ENCODE measurements at places on chromosomes 7 and 10.

DNA sequence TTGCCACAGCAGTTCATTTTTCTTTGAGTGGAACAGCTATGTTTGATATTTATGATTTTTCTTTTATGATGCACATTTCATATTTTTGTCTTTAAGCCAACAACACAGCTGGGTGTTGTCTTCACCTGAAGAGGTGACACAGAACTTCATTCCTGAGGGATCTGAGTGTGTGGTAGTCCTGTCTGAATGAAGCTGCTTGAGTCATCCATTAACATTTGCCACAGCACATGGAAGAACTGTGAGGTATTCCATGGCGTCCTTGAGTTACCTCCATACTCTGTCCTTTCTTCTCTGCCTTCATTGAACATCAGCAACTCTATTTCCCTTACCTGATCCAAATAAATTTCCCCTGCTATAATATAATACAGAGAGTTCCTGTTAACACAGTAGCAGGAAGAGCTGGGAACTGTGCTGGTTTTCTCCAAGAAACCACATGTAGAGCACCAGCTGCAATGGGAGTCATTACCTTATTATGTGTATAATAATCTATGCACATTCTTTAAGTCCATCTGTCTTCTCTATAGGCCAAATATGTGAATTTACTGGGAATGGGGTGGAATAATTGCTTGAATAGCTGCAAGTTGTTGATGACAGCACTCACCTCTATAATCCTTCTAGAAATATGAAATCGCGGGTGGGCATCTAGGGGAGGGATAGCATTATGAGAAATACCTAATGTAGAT, 72.4 kb upstream of the TAC1 start:
- DNase-seq: no peak

DNA sequence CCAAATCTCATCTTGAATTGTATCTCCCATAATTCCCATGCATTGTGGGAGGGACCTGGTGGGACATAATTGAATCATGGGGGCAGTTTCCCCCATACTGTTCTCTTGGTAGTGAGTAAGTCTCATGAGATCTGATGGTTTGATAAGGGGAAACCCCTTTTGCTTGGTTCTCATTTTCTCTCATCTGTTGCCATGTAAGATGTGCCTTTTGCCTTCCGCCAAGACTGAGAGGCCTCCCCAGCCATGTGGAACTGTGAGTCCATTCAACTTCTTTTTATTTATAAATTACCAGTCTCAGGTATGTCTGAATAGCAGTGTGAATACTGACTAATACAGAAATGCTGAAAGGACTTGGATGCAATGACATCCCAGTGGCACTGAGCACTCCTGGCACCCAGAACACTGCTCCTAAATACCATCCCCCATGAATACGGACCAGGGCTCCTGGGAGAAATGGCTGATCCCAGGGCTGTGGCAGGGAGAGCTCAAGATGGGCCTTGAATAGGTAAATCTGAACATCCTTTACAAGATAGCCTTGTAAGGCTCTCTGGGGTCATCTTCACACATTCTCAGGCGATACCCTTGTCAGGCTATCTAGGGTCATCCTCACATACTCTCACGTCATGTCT, 19.4 kb downstream of the ZFAND2A start:
- no peak for DNase-seq

GRCh38 chr10:72016608-72017300, 52.6 kb downstream of the CHST3 start:
- DNase-seq: no peak

DNA sequence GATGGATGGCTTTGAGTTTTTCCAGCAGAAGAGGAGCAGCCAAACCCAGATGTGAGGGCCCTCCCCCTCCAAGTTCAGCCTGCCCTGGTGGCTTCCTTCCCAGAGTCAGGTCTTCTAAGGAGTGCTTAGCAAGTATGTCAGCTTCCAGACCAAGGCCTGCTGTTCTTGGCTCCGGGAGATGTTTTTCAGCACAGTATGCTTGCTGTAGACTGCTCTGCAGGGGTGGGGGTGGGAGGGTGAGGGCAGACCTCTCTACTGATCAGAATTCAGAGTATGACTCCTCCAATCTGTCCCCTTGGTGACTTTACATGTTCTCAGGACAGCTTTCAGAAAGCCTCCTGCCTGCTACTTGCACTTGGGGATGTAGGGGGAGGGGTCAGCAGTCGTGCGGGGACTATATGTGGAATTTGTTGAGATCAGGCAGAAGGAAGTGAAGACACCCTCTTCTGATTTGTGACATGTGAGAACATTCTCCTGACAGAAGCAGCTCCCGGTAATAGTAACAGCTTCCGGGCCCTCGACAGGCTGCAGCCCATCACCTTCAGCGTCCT, 516.4 kb upstream of the ZMIZ1 start:
- DNase-seq: no peak

- DNase-seq: no peak
Measured at GRCh38 chr7:98762620-98763019, 107.2 kb downstream of the TMEM130 start.

DNA sequence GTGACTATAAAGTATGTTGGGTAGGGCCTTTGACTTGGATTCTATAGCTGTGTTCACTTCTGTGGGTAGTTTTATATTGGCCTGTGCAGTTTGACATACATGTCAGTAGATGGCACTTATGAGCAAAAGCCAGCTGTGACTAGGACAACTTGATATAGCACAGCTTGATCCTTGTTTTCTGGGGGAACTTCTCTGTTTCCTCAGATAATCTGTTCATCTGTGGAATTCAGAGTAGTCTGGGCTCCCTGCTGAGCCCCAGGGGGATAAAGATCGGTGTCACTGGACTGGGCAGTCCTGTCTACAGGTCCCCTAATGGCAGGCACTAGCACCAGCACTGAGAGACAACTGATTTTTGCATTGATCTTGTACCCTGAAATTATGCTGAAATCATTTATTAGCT, 25.4 kb downstream of the CYP2C9 start:
- no peak for DNase-seq

DNA sequence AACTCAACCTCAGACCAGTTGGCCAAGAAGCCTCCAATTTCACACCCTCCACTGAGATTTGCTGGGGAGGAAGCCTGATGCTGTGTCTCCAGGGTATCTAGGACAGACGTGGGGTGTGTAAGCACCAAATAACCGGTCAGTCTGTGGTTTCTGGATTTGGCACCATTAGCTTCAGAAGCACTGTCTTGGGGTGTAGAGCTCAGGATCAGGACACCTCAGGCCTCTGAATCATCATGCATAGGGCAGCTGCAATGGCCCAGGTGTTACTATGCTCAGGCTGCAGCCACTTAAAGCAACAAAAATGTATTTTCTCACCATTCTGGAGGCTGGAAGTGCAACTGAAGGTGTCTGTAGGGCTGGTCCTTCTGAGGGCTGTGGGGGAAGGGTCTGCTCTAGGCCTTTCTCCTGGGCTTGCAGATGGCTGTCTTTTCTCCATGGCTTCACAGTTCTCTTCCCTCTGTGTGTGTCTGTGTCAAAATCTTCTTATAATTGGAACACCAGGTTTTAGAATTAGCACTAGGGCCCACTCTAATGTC, 73.4 kb upstream of the SEPHS1 start:
- DNase-seq: no peak

- no peak for DNase-seq
Measured at GRCh38 chr10:70564901-70565351, 37.6 kb downstream of the PRF1 start.

DNA sequence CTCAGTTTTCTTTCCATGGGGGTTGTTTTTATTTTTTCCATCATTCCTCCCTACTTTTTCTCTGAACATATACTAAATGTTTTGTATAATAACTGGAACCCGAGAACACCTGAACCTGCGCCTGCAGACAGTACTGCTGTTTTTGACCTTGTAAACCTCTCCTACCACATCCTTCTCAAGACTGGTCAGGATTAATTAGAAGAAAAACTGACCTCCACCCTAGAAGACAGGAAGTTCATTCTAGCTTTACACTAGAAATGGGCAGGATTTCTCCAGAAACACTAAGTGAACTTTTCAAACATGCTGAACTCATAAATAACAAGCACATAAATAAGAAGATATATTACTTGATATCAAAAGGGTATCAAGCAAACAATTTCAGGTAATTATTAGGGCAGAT, 751 bp upstream of the HYCC1 start:
- DNase-seq: no peak

- DNase-seq: no peak
Measured at GRCh38 chr7:106629516-106629915, 31.4 kb downstream of the CCDC71L start.

DNA sequence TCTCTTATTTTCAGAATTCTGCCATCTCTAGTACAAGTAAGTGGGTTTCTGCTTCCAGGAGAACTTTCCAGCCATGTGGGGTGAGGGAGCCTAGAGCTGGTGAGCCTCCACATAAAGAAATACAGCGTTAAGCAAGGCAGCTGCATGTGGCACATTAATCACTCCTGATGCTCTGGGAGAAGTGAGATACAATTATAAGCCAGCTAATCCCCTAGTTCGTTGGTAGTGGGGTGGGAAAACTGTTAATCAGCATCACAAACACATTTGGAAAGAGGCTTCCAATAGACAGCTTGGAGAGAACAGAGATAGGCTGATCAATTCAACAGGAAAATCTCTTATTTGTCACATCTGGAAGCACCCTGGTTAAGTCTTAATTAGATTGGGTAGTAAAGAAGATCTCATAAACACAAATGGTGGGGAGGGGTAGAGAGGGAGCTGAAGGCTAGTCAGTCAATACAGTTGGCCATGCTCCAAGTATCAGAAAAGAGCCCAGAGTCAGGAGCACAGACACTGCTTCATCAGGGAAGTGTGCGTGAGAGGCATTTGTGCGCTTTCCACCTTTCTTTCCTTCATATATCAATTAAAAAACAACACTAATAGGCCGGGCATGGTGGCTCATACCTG, 130.6 kb downstream of the SORCS1 start:
- DNase-seq: no peak

DNA sequence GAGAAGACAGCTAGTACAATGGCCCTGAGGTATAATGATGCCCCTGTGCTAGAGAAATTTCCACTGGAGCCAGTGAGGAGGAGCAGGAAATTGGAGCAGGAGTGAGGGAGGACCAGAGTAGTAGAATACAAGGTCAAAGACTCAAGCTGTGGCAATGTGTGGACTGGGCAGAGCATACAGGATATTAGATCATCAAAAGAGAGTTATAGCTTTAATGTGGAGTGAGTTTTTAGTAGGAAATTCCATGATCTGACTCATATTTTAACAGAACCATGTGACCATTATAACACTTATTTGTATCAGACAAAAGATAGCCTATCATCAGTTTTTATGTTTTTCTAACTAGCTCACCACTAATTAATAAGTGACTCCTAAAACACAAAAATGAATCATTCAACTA, 154.1 kb downstream of the DGKB start:
- DNase-seq: no peak

Measured in T-helper 9 cell (primary cell).